ENCODE measurements at places on chromosomes 4 and X. TPM values are rescaled to one million over a fixed set of nuclear protein-coding genes. Genes with fewer than 3 reads are reported as not detected.

DNA sequence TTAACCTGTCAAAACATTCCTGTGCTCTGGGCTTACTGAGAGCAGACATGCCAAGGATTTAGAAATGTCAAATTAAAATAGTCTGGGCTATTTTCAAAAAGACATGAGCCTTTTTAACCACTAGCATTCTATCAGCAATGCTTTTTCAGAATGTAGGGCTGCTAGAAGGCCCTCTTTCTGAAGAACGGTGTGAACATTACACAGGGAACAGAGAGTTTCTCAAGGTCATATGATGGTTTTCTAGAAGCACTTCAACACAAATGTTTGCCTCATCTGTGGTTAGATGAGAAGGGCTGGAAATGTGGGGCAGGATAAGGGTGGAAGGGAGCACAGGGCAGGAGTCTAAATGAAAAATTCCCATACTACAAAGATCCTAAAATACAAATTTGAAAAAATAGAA, 39.3 kb downstream of the GRIA3 start:
- no peak overlapping the region for H3K27ac ChIP-seq
- H3K4me1 ChIP-seq: no peaks in the 10 kb centered on the region
- H3K27me3 ChIP-seq: no peaks in the 10 kb centered on the region
- no peak for DNase-seq

GRCh38 chrX:16429406-16429805, 220.6 kb upstream of the S100G start:
- no peak for DNase-seq
- no peaks in the 10 kb centered on the region for H3K4me1 ChIP-seq
- H3K27ac ChIP-seq: no peak overlapping the region
- no peaks in the 10 kb centered on the region for H3K27me3 ChIP-seq

GALNTL6 gene
- 0.20 TPM for total RNA-seq

IL2 gene
- not detected for total RNA-seq
